ENCODE measurements at places on chromosomes 6 and 20.

DNA sequence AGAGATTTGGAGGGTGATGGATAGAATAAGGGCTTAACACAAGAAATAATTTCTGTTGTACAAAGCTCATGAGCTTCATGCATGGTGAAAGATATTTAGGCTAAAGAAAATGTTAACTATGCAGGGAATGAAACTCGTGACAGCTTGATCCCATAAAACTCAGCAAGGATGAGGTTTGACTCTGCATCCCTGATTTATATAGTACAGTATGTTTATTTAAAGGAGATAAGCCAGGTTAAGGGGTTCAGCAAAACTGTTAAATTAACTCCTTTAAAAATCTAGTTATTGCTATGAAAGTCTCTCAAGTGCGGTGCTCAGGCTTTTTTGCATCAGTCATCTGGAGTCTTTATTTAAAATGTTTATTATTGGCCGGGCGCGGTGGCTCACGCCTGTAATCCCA lies 326.4 kb downstream of the LAMA2 start:
- DNase-seq = no peak

- DNase-seq = no peak
Observed at GRCh38 chr6:131736003-131736596, 25.3 kb upstream of the CTAGE9 start.

GRCh38 chr6:25991785-25992412 lies 29.3 kb downstream of the TRIM38 start:
- peak; percentile 8 for DNase-seq

GRCh38 chr6:160273750-160274149 lies 15.1 kb upstream of the SLC22A2 start:
- no peak for DNase-seq

DNA sequence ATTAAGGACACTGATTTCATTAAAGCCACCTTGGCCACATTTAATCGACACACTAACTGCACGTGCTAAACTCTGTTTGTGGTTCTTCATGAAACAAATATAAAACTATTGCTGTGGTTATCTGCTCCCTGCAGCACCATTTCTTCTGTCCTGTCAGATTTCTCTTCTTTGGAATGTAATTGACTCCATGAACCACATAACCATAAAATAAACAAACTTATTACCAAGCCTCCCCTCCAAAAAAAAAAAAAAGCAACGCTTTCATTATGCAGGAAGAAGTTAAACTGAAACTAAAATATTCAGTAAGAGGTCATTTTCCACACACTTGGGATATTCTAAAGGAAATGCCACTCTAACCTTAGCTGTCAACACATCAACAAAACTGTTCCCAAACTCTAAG lies 319.1 kb upstream of the NT5E start:
- DNase-seq = no peak

GRCh38 chr6:156867121-156867520 lies 89.9 kb downstream of the ARID1B start:
- no peak for DNase-seq
